BJ (cell line): ENCODE measurements at places on chromosomes 12 and 14.

- no peak for DNase-seq
Observed at GRCh38 chr12:120175062-120175461, 19.5 kb downstream of the GCN1 start.

DNA sequence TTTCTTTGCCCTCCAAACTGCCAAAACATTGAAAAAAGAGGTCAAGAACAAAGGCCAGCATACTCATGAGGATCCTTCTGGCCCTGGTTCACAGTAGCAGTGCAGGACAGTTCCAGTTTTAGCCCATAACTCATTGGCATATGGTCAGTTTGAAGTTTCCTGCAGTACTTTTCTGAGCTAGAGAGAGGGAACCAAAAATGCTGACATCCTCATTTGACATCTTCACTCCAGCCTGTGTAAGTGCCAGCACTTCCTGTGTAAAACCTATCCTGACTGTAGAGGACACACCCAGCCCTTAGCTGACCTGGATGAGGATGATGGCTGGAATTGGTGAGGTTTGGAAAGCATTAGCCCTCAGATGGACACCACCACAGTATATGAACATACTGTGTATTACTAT lies 84.1 kb downstream of the FGD4 start:
- no peak for DNase-seq

DNA sequence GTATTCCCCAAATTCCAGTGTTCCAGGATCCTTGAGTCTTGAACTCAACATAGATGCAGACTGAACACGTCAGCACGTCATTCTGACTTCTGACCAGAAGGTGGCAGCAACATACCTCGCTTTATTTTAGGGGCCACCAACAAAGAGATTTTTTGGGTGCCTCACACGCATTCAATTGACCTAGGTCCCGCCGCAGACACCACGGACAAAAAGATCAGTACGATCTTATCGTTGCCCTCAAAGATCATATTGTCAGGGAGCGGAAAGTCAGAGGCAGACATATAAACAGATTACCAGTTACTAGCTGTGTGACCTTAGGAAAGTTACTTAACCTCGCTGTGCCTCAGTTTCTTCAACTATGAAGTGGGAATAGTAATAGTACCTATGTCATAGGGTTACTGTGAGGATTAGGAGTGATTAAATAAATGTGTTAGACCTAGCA lies 6.5 kb upstream of the PRPH start:
- DNase-seq, result no peak

DNA sequence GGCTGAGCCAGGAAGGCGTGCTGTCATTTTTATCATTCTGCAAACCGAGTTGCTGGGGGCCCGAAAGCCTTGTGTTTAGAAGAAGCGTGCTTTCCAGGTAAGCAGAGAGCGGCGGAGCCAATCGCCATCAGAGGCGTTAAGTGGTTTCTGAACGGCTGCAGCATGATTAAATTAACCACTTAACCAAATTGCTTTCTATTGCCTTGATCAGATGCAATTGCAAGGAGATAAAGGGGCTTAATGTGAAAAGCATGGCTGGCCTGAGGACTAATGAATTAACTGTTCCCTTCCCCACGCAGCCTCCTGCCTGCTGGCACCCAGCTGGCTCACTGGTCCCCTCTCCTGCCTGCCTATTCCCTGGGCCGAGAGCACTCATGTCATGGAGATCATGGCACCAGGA lies 36.6 kb upstream of the CHGA start:
- no peak for DNase-seq

DNA sequence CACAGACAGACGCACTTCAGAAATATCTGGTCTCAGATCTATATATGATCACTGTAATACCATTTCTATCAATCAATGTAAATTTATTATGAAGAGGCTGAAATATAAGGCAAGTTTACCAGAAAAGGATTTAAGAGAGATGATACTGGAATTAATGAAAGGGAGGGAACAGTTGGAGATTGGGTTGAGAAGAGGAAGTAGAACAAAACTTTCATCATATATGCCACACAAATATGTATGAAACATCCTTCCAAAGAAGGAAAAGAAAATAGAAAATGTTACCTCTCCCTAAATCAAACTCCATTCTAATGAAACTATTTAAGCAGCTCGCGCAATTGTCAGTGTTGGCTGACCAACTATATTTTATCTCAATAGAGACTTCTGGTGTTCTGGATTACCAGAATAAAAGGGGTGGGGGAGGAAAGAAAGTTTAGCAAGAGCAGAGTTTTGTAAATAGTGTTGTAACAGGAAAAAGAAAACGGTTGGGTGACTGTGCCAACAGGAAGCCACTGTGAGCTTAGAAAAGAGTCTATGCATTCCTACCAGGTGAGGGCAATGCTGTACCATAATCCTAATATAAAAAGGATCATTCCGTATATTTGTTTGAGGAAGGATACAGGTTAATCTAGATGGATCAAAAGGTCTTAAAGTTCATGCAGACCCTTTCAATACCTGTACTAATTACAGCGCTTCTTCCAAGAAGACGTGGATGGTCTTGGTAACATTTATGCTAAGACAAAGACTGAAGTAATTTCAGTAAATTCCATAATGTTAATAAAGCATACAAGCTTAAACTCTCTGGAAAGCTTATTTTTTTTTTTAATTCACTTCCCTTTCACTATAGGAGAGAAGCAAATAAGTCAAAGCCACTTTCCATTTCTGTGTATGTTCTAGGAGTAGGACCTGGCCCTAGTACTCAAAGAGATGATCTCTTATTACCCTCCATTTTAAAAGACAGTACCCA lies 14.5 kb upstream of the LLPH start:
- DNase-seq, result no peak

- no peak for DNase-seq
Observed at GRCh38 chr14:77296155-77296554, 24.5 kb downstream of the POMT2 start.

DNA sequence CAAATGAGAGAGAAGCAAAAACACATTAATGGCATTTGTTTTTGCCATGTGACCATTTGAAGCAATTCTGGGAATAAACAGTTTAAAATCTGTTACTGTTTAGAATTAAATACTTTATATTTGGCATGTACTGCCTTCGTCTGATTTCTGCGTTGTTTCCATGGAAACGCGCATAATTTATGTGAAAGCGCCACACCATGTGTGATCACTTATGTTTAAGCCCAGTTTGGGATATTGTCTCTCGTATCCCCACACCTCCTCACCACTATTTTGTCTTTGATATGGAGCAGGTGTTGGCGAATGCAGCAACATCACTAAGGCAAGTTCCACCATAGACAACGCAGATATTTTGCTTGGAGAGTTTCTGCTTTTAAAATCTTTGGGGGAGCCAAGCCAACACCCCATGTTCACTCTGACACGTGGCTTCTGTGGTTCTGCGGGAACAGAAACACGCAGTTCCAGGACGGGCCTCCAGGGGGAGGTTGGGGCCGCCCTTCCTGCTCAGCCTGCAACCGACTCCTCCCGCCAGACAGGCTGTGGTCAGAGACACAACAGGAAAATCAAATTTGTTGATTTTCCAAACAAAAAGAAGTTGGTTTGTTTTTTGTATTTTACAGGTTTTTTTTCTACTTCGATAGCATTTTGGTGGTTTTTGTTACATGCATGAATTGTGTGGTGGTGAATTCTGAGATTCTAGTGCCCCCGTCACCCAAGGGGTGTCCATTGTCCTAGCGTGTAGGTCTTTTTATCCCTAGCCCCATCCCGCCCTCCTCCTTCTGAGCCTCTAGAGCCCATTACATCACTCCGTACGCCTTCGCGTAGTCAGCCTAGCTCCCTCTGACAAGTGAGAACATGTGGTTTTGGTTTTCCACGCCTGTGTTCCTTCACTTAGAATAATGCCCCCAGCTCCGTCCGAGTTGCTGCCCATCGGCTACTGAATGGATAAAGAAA lies 101.9 kb upstream of the SFSWAP start:
- no peak for DNase-seq

DNA sequence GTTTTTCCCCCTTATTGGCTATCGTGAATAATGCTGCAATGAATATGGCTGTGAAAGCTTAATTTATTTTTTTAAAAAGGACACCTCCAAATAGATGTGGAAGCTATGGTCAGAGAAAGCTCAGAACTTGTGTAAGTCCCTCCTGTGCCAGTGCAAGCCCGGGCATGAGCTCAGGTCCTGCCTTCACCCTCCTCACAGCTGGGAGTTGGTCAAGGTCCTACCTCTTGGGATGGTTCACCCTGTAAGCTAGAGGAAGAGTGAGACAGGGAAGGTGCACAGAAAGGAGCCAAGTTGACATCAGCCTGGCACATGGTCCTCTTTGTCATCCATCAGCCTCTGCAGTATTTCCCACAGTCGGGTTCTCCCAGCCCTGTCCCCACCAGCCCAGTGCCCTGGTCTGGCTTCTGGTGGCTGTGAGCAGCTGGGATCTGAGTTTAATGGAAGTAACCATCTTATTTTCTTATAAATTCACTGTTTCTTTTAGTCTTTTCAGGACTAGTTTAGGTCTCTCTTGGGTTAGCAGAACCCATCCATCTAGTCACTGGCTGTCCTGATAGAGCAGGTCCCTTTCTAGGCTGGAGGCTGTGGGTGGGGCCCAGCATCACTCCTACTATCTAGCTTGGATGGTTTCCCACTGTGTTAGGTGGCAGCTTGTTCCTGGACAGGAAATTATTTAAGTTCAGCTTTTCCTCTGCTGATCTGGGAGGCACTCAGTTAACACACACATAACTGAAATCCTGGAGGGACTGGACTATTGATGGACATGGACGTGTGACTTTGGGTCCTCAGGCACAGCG lies 11.8 kb upstream of the PLEKHG3 start:
- no peak for DNase-seq

GRCh38 chr12:12898136-12898717 lies 6.9 kb downstream of the GPRC5A start:
- DNase-seq, result no peak

DNA sequence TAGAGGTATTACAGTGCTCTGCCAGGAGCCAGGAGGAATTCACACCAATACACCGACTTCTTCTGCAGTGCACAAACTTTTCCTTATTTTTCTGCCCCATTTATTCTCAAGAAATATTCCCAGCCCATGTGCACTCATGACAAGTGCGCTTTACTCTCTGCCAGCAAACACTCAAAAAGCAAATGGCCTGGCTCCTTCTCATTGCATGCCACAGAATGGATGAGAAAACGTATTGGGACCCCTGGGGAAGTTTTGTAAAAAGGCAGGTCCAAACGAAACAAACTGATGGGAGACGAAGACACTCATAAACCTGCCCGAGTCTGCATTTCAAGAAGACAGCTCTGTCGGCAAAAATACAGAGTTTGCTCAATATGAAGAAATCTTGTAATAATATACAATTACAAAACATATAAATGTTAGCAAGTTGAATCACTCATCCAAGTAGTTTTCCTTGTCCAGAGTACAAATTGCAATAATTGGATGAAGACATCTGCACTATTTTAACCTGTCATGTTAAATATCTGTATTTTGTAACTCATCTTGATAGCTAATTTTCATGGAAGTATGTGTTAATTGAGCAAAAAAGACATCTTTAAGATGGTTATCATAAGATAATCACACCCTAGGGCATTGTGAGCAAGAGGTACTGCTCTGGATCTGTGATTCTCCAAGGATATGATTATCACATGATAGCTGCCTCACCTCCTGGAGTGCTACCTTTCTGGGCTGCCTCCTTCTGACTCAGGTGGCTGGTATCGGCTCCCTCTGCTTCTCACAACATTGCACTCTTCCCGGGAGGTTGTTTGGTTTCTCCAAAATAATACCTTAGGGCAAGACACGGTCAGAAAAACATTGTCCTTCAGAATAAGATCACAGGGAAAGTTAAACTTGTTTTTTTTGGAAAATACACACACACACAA lies 260.8 kb upstream of the G2E3 start:
- DNase-seq, result no peak

DNA sequence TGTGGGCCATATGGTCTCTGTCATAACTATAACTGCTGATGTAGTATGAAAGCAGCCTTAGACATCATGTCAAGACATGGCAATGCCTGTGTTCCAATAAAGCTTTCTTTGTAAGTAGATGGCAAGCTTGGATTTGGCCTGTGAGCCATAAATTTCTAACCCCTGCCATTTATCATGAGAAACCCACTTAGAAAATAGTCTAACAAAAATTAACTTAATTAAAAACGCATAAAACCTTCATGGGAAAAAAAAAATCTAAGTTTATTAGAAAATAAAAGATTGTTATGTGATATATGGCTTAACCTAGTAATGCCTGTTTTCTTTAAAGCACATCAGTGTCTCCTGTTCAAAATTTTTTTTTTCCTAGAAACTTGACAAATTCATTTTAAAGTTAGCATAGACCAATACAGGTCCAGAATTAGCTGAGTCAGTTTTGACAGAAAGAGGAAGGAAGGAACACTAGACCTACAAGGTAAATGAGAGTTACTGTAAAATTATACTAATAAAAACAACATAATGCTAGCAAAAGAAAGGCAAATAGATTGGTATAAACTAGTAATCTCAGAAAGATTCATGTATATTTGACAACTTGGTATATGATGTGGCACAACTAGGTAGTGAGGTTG lies 68.2 kb downstream of the USP15 start:
- no peak for DNase-seq

DNA sequence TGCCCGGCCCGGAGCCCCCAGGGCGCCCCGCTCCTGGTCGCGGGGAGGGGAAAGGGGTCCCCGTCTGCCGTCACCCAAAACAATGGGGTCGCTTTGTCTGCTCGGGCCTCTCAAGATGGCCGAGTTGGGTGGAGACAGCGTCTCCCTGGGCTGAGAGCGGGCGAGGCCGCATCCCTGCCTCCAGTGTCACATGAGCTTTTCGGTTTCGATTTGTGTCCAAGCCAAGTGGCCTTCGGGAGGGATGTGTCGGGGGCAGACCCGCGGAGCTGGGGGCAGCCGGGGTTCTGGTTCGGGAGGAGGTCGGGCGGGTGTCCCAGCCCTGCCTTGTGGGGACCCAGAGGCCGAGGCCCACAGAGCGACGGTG lies 790 bp downstream of the DYNC1H1 start:
- DNase-seq, result no peak

- DNase-seq, result no peak
Observed at GRCh38 chr12:118059341-118060191, 1.4 kb downstream of the WSB2 start.

GRCh38 chr12:18158774-18159557 lies 69.0 kb upstream of the RERGL start:
- no peak for DNase-seq

DNA sequence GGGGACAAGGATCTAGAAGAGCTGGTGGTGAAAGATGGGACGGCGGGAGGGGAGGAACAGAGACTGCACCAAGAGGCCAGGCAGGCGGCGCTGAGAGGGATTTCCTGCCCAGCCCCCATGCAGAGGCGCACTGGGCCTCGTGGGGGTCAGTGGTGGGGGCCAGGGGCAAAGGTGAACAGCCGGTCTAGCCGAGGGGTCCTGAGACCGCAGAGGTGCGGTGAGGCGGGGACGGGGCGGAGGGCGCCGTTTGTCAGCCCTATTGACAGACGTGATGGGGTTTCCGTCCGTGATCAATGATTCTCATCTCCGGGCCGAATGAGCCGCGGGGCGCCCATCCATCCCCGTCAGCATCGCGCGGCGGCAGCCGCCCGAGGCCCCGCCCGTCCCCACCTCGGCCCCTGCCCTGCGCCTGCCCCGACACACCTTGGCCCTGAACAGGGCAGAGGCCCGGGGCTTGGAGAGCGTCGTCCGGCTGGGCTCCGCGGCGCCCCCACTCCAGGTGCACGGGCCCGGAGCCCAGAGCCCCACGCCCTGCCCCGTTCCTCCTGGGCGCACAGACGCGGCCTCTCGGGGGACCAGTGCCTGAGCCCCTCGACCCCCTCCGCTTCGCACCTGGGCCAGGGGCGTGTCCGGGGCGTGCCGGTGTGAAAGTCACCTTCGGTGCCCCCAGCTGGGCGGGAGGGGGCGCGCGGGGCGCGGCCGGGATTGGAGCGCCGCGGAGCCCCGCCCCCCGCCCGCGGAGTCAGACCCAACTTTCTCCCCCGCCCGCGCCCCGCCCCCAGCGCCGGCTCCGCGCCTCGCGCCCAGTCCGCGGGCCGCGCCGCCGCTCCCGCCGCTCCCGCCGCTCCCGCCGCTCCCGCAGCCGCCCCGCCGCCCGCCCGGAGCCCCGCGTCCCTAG lies at the start of gene NXPH4:
TSS of gene NXPH4 (plus strand) at position 781 of the 898 bp plus-strand sequence. CDS start 176 bp downstream, outside the sequence.
- no peak for DNase-seq
